ENCODE measurements at places on chromosomes 1 and 21.

- DNase-seq = no peak
These were observed 14.2 kb downstream of the PTPN14 start for GRCh38 chr1:214537219-214537618.

DNA sequence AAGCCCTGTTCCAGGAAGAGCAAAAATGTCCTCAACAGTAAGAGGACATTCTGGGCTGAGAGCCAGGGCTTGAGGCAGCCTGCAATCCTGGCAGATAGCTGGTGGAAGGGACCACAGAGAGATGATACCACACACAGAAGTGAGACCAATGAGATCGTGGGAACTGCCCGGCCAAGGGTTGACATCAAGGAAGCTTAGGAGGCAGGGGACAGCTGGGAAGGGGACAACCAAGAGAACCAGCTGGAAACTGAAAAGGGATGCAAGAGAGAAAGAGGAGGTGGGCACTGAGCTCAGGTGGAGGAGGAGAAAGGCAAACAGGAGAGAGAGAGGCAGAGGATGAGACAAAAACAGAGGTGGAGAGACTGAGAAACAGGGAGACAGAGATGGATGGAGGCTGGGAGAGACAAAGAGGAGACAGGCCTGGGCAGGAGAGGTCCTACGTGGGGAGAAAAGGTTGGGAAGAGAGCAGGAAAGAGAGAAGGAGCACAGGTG is 9.2 kb downstream of the PDZK1IP1 start:
- DNase-seq = no peak

- no peak for DNase-seq
These were observed 128.7 kb downstream of the CRYAA start for GRCh38 chr21:43297391-43297981.

- DNase-seq = no peak
These were observed 2.7 kb downstream of the SCCPDH start for GRCh38 chr1:246726881-246727280.

GRCh38 chr1:235929216-235929615 is 62.5 kb upstream of the LYST start:
- no peak for DNase-seq

GRCh38 chr21:42377211-42377950 is 11.0 kb upstream of the TFF1 start:
- no peak for DNase-seq

- DNase-seq = no peak
These were observed 4.5 kb downstream of the WNT2B start for GRCh38 chr1:112513112-112513870.

DNA sequence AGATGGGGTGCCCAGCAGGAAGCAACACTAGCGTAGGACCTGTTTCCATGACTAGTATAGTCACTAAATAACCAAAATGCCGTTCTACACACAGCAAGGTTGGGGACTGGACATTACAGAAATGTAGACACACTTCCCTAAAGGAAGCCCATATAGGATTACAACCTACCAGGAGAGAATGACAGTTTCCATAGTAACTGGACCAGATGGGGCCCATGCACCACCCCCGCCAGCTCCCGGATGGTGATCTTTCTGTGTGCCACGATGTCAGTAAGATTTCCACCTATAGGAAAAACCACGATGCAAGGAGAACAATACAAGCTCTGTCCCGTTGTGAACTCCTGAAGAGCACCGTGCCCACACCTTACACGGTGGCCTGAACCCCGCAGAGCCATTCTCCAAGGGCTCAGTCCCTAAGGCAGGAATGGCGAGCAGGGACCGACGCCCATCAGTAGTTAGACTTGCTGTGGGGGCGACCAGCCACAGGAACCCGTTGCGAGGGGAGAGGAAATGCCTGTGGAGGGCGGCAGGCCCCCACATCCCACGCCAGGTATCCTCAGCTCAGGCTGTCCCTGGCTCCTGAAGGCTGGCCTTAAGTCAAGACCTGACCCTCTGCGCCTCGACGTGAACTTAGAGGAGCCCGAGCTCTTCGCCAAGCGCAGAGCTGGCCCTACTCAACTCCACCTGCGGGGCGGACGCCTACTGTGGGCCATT is 13.6 kb upstream of the CEP85 start:
- no peak for DNase-seq

DNA sequence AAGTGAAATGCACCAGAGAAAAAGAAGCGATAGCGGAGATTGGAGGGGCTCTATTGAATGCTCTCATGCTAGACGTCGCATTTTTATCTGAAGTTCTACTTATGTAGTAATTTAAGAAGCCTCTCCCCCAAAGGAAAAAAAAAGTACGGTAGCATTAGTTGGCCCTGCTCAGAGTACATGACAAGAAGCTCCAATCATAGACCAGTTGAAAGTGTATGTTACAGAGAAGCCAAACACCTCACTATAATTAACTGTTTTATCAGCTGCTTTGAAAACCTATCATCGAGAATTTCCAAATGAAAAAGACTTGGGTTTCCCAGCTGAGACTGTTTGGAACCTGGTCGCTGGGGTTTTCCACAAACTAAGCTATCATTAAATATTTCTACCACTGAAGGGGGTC is 19.6 kb upstream of the OVAAL start:
- no peak for DNase-seq

GRCh38 chr1:118821801-118822200 is 166.3 kb downstream of the TBX15 start:
- no peak for DNase-seq

GRCh38 chr1:103459346-103459745 is 66.2 kb upstream of the RNPC3 start:
- DNase-seq = no peak

GRCh38 chr1:229434641-229435051 is 752 bp upstream of the ACTA1 start:
- DNase-seq = no peak

- no peak for DNase-seq
These were observed 105.6 kb upstream of the GCLM start for GRCh38 chr1:94014635-94015488.

GRCh38 chr1:89995598-89996449 is 914 bp downstream of the ZNF326 start:
- DNase-seq = no peak

GRCh38 chr1:233627823-233628222 is 13.9 kb downstream of the KCNK1 start:
- DNase-seq = no peak

- no peak for DNase-seq
These were observed 9.5 kb upstream of the PIGR start for GRCh38 chr1:206955476-206956451.

DNA sequence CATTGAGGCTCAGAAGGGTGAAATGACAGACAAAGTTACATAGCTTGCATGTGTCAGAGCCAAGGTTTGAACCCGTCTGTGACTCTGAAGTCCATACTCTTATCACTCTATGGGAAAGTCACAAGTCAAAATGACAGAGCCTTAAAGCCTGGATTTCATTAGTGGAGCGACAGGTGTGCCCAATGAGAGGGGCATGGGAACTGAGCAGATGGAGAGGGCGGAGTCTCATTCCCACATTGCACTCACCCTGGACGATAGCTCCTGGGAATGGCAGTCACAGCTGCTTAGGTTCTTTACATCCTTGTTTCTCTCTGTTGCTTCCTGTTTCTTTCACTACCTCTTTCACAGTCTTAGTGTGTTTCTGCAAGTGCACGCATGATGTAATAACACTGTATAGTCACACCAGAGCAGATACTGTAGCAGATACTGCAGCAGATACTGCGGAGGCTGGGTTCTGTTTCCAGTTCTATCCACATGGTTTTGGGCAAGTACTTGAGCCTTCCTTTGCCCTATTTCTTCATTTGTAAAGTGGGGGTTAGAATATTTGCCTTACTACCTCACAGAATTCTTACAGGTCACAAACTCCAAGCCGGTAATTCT is 127.2 kb downstream of the ZSCAN20 start:
- DNase-seq = no peak

DNA sequence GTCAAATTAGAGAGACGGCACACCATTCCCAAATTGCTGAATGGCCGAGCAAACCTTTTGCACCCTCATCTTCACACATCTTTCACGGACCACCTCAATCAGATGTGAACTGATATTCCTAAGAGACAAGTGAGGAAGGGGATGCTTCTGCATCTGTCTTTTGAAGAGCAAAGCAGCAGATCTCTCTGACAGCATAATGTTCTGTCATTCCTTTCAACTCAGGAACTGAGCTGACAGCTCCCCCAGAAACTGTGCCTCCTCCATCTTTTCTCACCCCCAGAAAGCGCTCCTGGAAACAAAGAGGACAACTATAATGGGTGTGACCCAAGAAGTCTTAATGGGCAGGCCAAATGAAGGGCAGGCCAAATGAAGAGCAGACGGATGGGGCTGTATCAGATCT is 256.4 kb downstream of the C1orf94 start:
- DNase-seq = no peak

DNA sequence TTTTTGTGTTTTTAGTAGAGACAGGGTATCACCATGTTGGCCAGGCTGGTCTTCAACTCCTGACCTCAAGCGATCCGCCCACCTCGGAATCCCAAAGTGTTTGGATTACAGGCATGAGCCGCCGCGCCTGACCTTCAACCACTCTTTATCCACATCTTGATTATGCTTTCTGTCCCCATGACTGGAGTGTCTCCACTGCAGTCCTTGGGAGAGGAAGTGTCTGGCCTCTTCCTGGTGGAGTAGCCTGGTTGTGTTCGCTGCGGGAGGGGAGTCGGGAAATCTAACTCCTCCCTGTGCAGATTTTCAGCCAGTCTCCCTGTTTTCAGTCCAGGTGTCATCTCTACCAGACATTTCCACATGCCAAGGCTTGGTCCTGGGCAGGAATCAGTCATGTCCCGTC is 9.7 kb downstream of the KISS1 start:
- no peak for DNase-seq

- DNase-seq = no peak
These were observed 21.4 kb downstream of the WNT4 start for GRCh38 chr1:22121421-22121911.

DNA sequence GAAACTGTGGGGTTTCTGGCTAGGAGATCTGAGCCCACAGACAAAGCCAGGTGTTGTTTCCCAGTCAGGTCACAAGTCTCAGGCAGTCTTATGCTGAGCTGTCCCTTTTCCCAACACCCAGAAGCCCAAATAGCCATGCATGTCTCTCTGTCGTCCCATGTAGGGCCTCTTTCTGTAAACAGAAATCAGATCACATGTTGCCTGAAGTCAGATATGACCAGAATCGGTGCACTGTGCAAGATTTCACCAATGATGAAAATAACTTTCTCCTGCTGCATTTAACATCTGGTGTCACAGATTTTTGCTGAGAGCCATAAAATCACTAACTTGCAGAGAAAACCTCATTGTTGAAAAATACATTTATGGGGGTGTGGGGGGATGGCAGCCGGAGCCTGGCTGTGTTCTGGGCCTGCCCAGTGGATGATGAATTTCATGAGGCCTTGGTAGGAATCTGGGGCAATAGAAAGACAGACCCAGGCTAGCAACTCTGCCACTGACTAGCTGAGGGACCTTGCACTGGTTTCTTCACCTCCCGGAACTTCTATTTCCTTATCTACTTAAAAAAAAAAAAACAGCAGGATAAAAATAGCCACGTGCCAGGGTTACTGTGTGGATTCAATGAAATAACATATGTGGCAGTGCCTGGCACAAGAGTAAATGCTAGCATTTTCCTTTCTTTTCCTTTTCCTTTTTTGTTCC is 158.8 kb upstream of the NFIA start:
- DNase-seq = no peak

- no peak for DNase-seq
These were observed 19.7 kb upstream of the RIPK4 start for GRCh38 chr21:41786509-41786987.

DNA sequence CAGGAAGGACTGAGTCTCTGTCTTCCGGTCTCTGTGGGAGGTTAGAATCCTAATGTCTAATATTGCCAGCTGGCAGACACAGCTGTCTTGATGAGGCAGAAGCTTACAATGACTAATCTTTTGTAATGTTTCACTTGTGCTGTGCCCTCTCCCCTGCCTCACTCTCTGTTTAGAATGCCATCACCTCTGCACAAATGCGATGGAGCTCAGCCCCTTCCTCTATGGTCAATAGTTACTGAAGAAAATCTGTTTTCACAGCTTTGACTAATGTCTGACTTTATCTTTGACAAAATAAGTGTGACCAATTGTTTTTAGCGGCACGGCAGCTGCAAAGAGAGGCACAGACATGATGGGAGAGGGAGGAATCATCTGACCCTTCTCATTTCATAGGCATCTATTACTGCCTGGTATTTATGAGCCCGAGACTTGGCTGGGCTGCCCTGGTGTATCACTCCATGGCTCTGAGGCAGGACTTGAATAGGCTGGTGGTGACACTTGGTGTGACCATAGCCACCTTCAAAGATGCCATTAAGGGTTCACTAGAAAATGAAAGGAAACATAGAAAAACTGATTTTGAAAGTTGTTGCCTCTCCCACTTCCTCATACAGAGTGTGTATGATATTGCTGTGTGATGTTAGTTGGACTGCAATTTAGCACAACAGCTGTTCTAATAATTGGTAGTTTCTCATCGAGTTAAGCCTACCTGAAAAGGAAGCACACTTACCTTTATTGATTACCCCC is 163.2 kb upstream of the NBPF11 start:
- DNase-seq = no peak

- no peak for DNase-seq
These were observed 53.6 kb downstream of the IRF2BP2 start for GRCh38 chr1:234556245-234556943.

DNA sequence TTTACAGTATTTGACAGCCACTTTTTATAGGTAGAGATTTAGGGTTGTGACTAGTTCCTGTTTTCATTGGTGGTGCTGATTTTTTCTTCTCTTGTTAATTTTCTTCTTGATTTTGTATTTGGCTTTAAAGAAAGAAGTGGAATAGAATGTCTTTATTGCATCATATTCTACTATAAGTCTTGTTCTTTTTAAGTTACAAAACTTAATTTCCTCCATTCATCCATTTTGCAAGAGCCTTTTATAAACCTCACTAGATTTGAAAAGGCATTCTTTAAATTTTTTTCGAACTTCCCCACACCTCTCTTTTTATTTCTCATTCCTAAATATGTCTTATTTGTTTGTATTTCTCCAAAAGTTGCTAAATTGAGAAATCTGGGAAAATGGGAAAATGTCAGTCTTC is 1368.6 kb upstream of the ADGRL4 start:
- no peak for DNase-seq

DNA sequence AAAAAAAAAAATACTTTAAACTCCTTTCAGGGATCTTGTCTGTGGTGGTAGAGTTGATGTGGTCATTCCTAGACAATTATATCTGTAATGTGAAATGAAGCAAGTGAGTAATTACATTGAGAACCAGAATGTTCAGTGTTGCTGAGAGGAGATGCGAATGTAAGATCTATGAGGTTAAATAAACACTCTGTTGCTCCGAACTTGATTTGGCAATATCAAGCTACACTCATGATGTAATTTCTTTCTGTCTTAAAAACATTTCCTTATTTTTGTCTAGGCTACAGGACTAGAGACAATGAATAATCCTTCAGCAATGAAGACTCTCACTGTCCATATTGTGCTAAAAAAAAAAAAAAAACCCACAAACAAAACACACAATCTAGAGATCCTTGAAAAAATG is 63.1 kb upstream of the IGSF5 start:
- no peak for DNase-seq

- no peak for DNase-seq
These were observed 3.7 kb downstream of the HSD11B1 start for GRCh38 chr1:209708297-209708696.
